ENCODE measurements at places on chromosomes 13 and 19. TPM values are rescaled to one million over a fixed set of nuclear protein-coding genes. Genes with fewer than 3 reads are reported as not detected.

DNA sequence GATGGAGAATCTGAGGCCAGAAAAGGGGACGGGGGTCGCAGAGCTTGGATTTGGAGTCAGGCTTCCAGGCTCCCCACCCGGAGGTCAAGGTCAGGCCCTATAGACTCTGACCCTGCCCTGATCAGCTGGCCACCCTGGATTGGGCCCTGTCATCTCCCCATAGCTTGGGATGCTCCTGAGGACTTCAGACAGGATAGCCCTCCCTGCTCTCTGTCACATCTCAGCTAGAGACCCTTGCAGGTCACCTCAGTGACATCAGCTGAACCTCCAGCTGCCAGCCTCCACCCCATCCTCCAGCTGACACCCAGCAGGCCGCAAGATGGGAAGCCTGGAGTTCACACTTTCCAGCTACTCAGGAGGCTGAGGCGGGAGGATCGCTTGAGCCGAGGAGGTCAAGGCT is 2.8 kb upstream of the TPM4 start:
- DNase-seq = no peak

GRCh38 chr13:111923991-111924677 is 142.8 kb upstream of the SOX1 start:
- DNase-seq = no peak

DNA sequence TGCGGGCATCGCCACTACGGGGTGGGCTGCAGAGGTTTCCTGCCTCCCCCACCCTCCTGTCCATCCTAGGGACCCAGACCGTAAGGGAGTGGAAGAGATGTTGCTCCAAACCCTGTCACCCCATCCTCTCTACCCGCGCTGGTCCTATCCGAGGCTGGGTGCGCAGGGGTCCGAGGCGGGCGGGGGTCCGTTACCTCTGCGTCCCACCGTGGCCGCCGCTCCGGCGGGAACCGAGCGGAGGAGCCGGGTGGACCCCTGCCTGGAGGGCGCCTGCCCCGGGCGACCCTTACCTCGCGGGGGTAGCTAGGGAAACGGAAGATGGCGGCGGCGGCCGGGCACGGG is at the start of gene DGKH:
Gene DGKH (plus strand): TSS at position 307 of the 342 bp plus-strand sequence. CDS start 126 bp downstream, outside the sequence.
- no peak for DNase-seq

GRCh38 chr19:23515551-23515950 is 120.3 kb upstream of the ZNF91 start:
- no peak for DNase-seq

DNA sequence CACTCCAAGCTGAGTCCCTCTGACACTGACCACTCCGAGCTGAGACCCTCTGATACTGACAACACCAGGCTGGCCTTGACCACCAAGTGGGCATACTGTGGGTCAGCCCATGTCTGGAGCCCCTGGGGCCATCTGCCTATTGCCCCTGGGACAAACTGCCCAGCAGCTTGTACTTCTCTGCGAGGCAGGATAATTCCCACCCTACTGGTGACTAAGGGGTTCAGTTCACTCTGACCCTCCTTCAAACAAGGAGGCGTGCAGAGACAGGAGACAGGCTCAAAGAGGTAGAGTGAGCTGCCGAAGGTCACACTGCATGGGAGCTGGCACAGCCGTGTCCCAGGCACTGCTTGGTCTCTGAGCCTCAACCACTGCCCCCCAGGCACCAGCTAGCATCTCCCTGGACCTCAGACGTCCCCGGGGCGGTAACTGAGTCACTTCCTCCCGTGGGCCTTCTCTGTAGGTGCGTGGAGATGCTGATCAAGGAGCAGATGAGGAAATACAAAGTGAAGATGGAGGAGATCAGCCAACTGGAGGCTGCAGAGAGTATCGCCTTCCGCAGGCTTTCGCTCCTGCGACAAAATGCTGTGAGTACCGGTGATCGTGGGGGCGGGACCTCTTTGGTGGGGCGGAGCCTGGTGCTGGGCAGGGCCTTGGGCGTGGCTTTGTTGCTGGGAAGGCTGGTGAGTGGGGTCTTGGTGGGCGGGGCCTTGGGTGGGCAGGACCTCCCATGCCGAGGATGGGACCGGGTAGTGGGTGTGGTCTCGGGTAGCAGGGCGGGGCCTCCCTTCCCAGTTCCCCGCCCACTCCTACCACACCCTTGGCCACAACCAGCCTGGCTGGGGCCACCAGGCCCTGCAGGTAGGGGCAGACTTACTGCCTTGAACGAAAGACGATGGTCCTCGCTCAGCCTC is 5.8 kb upstream of the USE1 start:
- DNase-seq = no peak

Gene NAPSA
- 0.14 TPM for total RNA-seq

GRCh38 chr13:76385586-76385985 is 500.6 kb downstream of the KCTD12 start:
- DNase-seq = no peak

DNA sequence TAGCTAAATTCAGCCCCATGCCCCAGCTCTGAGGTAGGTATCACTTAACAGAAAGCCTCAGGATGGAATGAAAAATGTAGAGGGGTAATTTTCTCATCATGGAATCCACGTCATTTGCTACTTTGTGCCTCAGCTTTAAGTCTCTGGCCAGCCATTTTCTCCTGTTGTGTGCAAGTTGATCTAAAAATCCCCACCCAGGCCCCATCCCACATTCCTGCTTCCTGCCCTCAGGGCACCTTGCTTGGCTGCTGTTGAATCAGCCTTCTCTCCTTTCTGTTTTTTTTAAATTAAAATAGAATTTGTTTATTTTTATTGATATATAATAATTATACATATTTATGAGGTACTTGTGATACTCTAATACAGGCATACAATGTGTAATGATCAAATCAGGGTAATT is 179.9 kb upstream of the TSHZ3 start:
- DNase-seq = no peak

GRCh38 chr13:98442391-98443230 is 134.3 kb downstream of the STK24 start:
- DNase-seq = no peak

DNA sequence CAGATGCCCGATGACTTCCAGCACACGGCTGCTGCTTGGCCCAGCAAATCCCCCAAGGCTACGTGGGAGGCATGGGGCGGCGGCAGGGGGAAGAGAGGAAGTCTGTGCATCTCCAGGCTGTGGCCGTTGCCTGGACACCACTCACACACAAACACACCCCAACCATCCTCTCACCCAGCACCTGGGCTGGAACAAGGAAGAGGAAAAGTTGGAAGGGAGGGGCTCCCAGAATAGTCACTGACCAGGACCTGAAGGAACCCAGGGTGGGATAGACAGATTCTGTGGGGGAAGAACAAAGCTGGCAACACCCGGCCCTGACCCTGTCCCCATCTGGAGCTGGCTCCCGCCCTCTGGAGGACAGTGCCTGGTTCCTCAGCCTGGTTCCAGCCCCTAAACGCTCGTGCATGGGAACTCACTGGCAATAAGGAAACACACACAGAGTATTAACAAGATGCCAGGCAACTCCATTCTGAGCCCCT is 11.2 kb downstream of the PPP6R1 start:
- DNase-seq = no peak

- no peak for DNase-seq
These were observed 11.7 kb upstream of the MCF2L start for GRCh38 chr13:112957295-112957677.

Gene MEF2B
- not detected for total RNA-seq

- no peak for DNase-seq
These were observed 16.0 kb downstream of the TDRD3 start for GRCh38 chr13:60412909-60413616.

Data from epithelial cell of proximal tubule (primary cell).